ENCODE measurements at places on chromosomes 7 and 10.
A peak's percentile ranks its signal among the peaks of the same experiment; 100 is the strongest.

- DNase-seq, result peak; percentile 22
Measured at GRCh38 chr7:114790521-114790920, 131.4 kb upstream of the MDFIC start.

- peak; percentile 90 for DNase-seq
Measured at GRCh38 chr10:22320591-22321155, at the start of gene BMI1. Gene BMI1, plus strand, starts transcription at chr10:22321099. Its CDS starts 5,351 bp downstream, at chr10:22326450.

DNA sequence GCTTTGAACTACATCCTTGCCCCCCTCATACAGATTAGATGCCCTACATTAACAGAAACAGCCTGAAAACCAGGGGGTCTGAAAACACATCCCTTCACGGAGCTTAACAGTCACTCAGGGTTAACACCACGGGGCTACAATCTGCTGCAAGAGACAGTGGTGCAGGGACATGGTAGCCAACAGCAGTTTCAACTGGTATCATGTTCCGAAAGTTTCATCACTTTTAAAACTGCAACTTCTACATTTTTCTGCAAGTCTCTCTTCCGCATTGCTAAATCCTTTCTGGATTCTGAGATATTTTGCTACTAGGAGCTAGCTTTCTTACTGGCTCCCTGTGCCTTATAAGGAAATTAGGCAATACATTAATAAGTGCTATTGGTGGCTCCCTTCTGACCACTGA is 92.6 kb downstream of the JAZF1 start:
- no peak for DNase-seq

GRCh38 chr7:37211097-37211880 is 237.4 kb downstream of the ELMO1 start:
- peak; percentile 77 for DNase-seq

GRCh38 chr10:75632805-75633462 is 201.5 kb downstream of the LRMDA start:
- DNase-seq, result peak; percentile 91

DNA sequence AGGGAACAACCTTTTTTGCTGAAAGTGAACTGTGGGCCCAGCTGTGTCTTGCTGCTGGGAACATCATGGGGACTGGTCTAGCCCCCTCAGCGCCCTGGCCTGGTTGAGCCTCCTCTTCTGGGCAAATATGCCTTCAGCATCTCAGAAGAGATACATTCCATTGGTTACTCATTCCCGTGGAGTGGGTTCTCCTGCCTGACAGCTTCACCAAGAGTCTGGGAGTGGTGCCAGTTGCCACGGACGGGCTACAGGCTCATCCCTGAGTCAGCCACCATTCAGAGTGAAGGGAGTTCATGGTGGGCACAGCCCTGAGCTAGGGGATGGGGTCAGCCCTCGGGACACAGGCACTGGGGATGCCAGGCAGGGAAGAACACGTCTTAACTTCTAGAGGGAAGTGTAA is 81.9 kb downstream of the RAMP3 start:
- DNase-seq, result peak; percentile 81

DNA sequence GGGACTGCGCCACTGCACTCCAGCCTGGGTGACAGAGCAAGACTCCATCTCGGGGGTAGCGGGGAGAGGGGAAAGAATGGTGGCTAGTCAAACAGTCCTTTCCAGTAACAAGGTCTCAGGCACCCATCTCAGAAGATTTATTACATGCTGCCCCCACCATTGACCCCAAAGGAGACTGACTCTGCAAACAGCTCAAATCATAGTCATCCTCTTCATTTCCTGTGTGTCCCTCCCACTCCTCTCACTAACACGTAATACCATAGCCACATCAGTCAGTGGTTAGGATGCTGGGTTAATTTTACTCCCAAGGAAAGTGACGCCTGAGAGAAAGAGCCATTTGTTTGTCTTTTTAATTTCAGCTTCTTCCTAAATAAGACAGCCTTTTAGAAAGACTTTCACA is 56.6 kb upstream of the BET1 start:
- DNase-seq, result peak; percentile 13

- DNase-seq, result no peak
Measured at GRCh38 chr10:74949034-74949832, 122.8 kb downstream of the KAT6B start.

DNA sequence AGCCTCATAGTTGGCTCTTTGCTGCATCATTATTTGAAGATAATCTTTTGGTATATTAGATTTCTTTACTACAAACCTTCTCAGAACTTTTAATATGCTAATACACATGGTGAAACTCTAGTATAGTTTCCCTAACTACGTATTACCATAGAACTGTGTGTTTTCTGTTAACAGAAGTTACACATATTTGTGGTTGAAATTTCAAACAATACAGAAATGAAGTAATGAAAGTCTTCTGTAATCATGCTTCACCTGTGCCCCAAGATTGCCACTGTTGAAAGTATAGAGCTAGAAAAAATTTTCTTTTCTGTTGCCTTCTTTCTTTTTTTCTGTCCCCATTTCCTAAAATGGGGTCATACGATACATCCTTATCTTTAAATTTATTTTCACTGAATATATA is 9.1 kb downstream of the BMPR1A start:
- no peak for DNase-seq

GRCh38 chr7:121011401-121011800 is 22.9 kb downstream of the CPED1 start:
- no peak for DNase-seq

DNA sequence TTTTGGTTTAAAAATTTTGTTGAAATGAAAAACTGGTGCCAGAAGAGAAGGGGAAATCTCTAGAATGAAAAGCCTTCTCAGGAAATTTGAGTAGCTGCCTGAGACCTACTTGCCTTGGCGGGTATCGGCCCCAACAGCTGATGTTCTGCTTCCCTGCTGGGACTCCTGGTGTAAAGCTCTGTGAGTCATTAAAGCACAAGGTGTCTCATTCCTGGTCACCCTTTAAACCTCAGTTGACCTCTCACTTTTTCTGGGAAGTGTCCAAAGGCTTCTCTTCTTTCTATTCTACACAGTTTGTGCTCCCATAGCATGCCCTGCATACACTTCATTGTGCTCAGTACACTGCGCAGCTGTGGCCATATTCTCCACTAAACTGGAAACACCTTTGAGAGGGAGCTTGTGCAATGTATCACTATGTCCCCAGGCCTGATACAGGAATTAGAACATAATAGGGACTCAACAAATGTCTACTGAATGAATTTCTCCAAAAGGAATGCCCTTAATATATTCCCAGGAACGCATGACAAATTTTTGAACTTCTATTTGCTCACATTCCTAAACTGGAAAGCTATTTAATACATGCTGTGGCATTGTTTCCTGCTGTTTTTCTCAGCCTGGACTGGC is 303.9 kb downstream of the SDHAF3 start:
- DNase-seq, result peak; percentile 2

- DNase-seq, result no peak
Measured at GRCh38 chr10:123556049-123556448, 110.1 kb upstream of the GPR26 start.

DNA sequence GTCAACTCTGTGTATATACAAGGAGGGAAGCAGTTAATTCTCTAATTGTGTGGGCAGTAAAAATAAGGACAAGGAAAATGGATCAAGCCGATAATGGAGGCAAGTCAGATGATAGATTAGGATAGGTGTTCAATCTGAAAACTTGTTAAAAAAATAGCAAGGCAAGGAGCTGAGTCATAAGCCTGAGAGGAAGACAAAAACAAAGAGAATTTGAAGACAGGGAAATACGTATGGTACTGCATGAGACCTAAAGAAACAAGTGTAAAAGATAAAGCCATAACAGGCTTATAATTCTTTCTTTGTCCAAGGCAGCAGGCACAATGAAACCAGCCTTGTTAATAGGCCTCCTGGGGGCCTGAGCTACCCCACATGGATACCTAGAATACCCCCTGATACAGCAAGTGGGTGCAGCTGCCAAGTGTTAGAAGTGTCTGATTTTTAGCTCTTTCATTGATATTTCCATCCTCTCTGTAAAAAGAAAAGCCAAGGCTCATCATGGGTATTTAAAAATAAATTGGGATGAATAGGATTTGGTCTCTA is 1570.6 kb upstream of the LRRTM3 start:
- DNase-seq, result no peak

- DNase-seq, result peak; percentile 63
Measured at GRCh38 chr10:112708461-112708860, 241.6 kb upstream of the TCF7L2 start.

- DNase-seq, result peak; percentile 72
Measured at GRCh38 chr7:111274857-111275256, 183.9 kb downstream of the LRRN3 start.

DNA sequence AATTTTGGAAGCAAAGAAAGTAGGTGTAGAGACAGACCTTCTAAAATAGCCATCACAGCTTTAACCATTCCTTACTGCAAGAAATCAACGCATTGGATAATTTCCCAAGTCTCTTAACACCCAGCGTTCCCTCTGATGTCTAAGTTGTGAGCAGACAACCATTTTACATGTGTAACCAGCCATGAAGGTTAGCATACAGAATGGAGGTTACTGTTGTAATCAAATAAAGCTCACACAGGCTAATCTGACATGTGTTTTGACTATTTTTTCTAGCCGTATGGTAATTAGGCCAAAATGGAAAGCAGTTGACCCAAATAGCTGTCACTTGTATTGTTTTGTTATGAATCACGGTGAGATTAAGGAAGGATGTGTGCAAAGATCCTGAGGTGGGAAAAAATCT is 336.4 kb downstream of the RNLS start:
- DNase-seq, result no peak

All from fibroblast of skin of scalp (primary cell).